A549 treated with AZD2906 at 1 μM for 4 hours (cell line): ENCODE measurements at places on chromosomes 4 and X. TPM values are rescaled to one million over a fixed set of nuclear protein-coding genes. Genes with fewer than 3 reads are reported as not detected.

NR0B1 gene
- total RNA-seq: 15.9 to 29.0 TPM (median 19.5 TPM) in 5 replicates

ZNF182 gene
- total RNA-seq: 2.6 to 4.2 TPM (median 3.2 TPM) in 5 replicates

INPP4B gene
- total RNA-seq: 3.5 to 6.8 TPM (median 4.8 TPM) in 5 replicates

WWC2 gene
- total RNA-seq: 13.3 to 18.2 TPM (median 15.7 TPM) in 5 replicates

CXXC4 gene
- 0.02 to 0.05 TPM (median 0.03 TPM) in 5 replicates for total RNA-seq

ACE2 gene
- not detected in 5 replicates for total RNA-seq

HPSE gene
- 1.0 to 1.5 TPM (median 1.3 TPM) in 5 replicates for total RNA-seq

ZFYVE28 gene
- 1.8 to 2.7 TPM (median 2.6 TPM) in 5 replicates for total RNA-seq

TMEM35A gene
- not detected in 5 replicates for total RNA-seq

PORCN gene
- total RNA-seq: 15.2 to 16.7 TPM (median 16.0 TPM) in 5 replicates

MEPE gene
- total RNA-seq: not detected in 5 replicates

IL9R gene
- total RNA-seq: 0.13 to 0.40 TPM (median 0.22 TPM) in 5 replicates

UGT2B10 gene
- total RNA-seq: 0.03 to 0.06 TPM in 2 of 5 replicates, not detected in the others

VMA21 gene
- total RNA-seq: 19.2 to 24.4 TPM (median 22.7 TPM) in 5 replicates

CLIC2 gene
- total RNA-seq: 0.07 to 0.19 TPM (median 0.10 TPM) in 5 replicates

SLC10A3 gene
- total RNA-seq: 30.3 to 43.5 TPM (median 43.0 TPM) in 5 replicates

CSAG1 gene
- 0.18 to 0.46 TPM (median 0.24 TPM) in 5 replicates for total RNA-seq

GAGE1 gene
- total RNA-seq: not detected in 5 replicates

FRG2 gene
- total RNA-seq: 0.07 TPM in 1 of 5 replicates, not detected in the others

HSFX3 gene
- total RNA-seq: 0.07 TPM in 1 of 5 replicates, not detected in the others

DCAF8L2 gene
- not detected in 5 replicates for total RNA-seq

SH3TC1 gene
- 24.2 to 27.1 TPM (median 26.7 TPM) in 5 replicates for total RNA-seq

PJA1 gene
- 12.2 to 17.9 TPM (median 13.5 TPM) in 5 replicates for total RNA-seq

PITX2 gene
- 0.63 to 0.86 TPM (median 0.70 TPM) in 5 replicates for total RNA-seq

MAGEE2 gene
- not detected in 5 replicates for total RNA-seq

GABRG1 gene
- total RNA-seq: not detected in 5 replicates

PPP2R2C gene
- total RNA-seq: 31.8 to 37.4 TPM (median 36.1 TPM) in 5 replicates

AREG gene
- 21.5 to 26.2 TPM (median 22.4 TPM) in 5 replicates for total RNA-seq
